CD4-positive, alpha-beta T cell treated with Interleukin-4 for 1 hour (primary cell): ENCODE measurements at places on chromosomes 5 and 9.
A peak's percentile ranks its signal among the peaks of the same experiment; 100 is the strongest.

DNA sequence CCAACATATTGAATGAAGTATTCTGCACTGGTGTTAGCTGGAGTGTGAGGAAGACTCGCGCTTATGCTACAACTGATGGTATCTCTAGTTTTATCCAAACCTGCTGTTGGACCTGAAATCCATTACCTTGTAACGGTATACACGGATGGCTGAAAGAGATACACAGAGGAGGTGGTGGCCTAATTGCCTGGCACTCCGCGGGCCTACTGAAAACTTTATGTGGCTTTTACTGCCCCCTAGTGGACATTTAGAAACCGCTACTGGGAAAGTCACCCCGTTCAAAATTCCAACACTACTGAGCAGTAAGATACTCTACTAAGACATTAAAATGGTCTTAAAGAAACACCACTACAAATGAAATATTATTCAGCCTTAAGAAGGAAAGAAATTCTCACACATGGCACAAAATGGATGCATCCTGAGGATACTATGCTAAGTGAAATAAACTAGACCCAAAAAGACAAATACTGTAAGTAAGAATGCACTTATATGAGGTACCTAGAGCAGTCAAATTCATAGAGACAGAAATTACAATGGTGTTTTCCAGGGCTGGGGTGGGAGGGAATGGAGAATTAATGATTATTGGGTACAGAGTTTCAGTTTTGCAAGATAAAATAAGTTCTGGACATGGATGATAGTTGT lies 100.4 kb downstream of the TTLL11 start:
- DNase-seq: peak; percentile 53

DNA sequence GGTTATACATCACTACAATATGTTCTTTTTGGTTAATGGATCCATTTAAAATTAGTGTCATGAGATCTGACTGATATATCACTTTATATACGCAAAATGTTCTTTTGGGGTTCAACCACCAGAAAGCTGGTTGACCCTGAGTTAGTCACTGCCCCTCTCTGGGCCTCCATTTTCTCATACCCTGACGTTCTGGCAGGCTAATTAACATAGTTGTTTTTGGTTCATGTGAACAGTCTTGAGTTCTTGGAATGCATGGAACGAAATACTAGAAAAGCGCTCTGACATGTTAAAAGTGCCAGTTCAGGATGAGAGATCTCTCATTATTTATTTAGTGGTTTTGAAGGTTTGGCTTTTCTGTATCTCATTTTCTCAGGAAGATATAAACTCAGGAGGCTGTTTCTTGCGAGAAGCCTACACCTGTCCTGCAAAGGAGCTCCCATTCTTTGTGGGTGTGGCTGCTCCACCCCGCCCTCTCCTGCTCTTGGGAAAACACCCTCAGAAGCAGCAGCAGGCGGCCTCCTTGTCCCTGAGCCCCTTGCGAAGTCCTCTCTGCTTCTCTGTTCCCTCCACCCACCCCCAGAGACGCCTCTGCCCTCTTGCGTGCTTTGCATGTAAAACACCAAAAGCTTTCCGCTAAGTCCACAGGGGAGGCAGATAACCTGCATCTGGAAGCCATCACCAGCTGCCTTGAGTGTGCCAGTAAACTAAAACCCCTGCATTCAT lies 302.4 kb upstream of the PANK3 start:
- DNase-seq: no peak

GRCh38 chr5:51958473-51958872 lies 575.2 kb downstream of the ISL1 start:
- no peak for DNase-seq

- DNase-seq: no peak
These were observed 19.0 kb downstream of the HNRNPK start for GRCh38 chr9:83960991-83961390.

DNA sequence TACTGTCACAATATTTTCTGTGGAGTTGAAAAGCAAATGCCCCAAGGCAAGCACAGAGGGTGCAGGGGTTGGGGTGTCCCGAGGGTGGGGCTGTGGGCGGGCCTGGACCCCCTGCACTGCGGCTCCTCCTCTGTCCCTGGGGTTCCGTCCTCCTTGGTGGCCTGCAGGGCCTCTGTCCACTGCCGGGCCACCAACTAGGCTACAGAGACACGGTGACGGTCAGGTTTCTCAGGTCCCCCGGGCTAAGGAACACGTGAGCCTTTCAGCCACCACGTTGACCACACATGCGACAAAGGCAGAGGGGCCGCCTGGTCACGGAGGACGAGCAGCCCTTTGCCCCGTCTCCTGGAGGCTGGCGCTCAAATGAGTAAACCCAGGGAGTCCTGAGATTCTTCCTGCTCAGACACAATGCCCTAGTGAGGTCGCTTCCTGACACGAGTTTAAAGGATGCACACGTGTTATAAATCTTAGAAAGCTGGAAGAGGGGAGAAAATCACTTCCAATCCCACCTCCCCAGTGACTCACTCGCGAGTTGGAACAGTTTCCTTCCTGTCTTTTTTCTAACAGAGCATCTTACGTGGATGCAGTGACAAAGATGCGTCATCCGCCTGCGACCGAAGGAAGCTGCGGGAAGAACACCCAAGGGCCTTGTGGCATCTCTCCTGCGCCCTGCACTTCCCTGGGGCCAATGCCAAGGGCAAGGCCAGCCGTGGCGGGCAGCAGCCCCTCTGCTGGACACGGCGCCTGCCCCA lies 24.8 kb upstream of the OBP2B start:
- no peak for DNase-seq

DNA sequence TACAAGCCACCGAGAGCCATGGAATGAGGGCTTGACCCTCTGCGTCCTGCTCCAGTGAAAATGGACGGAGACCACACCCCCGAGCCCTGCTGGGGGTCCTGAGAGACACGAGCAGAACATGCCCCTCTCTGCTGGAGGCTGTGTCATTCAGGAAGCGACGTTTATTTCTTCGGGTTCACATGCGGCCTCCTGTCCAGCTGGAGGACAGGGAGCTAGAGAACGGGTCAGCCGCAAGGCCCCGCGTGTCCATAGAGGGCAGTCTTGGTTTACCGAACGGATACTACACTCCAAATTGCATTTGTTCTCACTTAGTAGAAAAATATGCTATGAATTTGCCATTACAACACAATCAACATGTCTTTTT lies 36.1 kb downstream of the MRPL36 start:
- DNase-seq: peak; percentile 36

DNA sequence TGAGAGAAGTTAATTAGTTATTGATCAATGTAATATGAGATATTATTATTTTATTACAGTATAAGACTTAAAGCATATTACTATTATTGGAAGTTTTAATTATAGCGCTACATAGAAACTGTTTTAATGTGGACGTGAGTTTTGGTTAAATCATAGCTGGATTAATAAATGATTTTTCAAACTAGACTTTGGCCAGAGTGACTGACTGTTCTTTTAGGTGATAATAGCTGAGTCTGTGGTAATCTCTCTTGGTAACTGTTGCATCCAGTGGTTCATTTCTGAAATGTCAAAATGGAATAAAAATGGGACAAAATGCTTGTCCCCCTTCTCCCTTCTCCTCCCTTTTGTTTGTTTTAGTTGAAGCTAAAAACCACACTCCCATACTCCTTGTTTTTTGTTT lies 28.1 kb downstream of the ANKHD1 start:
- DNase-seq: no peak

- no peak for DNase-seq
These were observed 4.2 kb downstream of the SARDH start for GRCh38 chr9:133733796-133734533.

DNA sequence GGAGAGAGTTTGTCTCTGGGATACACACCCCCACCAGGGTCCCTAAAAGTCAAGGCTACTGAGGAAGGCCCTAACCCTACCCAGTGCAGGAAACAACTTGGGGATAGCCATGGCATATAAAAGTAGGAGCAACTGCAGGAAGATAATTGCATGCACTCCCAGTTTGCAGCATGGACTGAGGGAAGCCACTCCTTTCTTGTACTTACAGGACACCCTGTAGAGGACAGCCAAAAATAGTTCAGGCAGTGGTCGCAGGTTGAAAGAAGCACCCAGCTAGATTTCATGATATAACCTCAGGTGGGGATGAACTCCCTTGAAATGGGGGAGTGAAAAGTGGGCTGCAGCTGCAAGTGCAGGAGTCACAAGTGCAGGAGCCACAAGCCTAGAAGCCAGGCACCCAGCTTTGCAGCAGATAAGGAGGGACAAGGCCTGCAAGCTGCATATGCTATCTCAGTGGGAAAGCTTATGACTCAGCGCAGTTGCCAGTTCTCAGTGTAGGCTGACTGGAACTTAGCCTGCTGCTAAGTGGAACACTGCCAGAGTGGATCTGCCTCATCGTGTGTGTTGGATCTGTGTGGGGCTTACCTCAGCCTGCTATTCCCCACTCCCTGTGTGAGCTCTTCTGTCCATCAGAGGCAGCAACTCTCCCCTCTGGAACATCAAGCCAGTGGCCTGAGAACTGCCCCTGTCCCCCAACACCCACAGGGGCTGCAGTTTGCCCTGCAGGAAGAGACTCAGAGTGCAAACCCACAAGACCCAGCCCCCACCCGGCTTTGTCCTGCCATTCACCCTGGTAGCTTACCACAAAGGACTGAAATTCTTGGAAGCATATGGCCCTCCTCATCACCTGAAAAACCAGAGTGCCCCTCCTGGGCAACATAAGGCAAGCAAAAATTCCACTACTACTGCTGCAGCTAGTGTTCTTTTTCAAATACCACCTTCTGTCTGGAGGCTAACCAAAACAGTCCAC lies 42.7 kb downstream of the CYLC2 start:
- DNase-seq: no peak

GRCh38 chr9:93300585-93301081 lies 116.7 kb downstream of the WNK2 start:
- no peak for DNase-seq

- DNase-seq: no peak
These were observed 612.9 kb downstream of the BNC2 start for GRCh38 chr9:16257604-16258003.

DNA sequence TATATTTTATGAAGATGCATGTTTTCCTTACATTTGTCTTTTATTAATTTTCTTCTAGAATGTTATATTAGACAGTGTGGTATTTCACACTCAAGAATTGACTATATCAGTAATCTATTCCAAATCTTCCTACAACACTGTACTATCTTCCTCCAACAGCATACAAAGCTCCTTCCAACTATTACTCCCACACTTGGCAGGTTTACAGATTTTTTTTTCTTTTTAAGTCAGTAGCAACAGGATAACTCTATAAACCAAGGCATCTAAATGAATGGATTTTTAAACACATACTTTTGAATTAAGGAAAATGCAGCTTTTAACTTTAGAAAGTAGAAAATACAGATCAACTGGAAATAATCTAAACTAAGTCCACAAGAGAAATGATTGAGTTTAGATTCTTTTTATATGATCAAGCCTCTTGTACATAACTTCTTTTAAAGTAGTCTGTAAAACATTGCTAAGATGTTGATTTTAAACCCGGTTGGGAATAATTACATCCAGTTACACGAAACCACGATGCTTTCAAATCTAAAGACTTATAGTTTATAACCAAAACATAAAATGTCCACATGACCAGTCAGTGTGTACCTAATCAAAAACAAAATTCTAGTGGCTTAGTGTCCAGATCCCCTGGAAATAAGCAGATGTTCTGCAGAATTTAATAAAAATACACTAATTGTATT lies 281.6 kb downstream of the ADAMTS6 start:
- DNase-seq: no peak

DNA sequence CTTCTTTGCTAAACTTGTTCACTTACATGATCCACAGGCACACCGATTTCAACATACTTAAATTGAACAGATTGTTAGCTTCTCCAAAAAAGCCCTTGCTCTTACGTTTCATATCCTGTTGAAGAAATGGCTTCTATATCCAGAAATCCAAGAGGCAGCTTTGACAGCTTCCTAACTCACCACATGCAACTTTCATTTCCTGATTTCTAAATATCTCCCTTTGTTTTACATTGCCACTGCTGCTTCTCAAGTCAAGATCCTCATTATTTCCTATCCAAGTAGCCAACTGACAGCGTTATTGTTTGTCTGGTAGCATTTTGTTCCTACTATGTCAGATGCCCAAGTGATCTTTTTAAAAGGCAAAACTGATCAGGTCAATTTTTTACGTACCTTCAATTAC lies 913.2 kb upstream of the TYRP1 start:
- no peak for DNase-seq

DNA sequence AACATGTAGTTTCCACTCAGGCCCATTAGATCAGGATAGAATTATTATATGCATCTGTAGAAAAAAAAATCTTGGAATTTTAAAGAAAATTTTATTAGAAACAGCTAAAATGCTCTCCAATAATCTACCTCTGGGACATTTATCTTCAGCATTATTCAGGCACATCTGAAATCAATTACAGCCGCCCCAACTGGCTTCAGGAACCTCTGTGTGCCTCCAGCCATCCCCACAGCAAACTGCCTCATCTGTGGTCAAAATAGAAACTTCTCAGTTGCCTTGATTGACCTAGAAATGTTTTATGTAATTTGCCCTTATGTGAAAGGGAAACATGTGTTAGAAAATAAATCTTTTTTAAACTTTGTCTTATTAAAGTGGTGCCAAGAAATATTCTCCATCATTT lies 120.1 kb upstream of the LPAR1 start:
- DNase-seq: no peak

DNA sequence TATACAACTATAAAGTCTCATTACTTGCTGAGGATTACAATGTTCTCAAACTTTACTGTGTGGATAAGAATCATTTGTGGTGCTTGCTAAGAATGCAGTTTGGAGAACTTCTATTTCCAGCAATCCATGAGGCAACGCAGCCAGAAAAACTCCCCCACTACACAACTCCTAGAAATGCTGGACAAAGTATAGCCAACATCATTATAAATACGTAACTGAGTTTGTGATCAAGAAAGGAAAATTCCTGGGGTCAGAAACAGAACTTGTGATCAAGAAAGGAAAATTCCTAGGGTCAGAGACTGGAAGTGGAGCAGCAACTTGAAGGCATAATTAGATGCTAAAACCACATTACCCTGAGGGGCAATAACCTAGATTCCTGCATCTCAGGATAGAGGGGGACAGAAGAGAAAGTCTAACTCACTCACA lies 81.1 kb downstream of the MAT2B start:
- no peak for DNase-seq

DNA sequence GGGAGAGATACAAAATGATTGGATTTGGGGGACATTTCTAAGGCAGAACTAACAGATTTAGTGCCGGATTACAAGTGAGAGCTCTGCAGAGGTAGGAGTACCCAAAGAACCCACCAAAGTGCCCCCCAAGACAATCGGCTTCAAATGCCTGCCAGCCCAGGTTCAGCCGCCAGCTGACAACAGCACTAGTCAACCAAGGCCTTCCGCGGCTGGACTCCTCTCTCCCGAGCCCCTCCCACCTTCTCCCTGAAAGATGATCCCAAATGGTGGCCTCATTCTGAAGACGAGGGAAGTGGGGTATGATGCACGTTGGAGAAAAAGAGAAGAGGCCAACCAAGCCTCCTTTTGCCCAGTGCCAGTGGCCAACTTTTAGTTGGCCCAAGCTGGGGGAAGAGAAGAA lies 210.4 kb upstream of the SLC30A5 start:
- DNase-seq: no peak

GRCh38 chr5:20833081-20833627 lies 845.2 kb upstream of the CDH18 start:
- DNase-seq: no peak

GRCh38 chr5:392431-392988 lies 50.5 kb upstream of the EXOC3 start:
- peak; percentile 59 for DNase-seq

- no peak for DNase-seq
These were observed 30.7 kb upstream of the NR5A1 start for GRCh38 chr9:124537926-124538325.
